ENCODE measurements at places on chromosomes 12 and 14. TPM values are rescaled to one million over a fixed set of nuclear protein-coding genes. Genes with fewer than 3 reads are reported as not detected.

The MDP1 gene
- total RNA-seq = 32.0 TPM

The HOXC4 gene
- 2.8 TPM for total RNA-seq

The P2RX2 gene
- not detected for total RNA-seq

The AICDA gene
- 0.15 TPM for total RNA-seq

The SIX6 gene
- total RNA-seq = not detected

The RNASE13 gene
- not detected for total RNA-seq

The GLS2 gene
- total RNA-seq = 0.20 TPM

The ARMH4 gene
- 0.46 TPM for total RNA-seq

The CDKN3 gene
- 62.9 TPM for total RNA-seq

The KLRC2 gene
- 2.2 TPM for total RNA-seq

The STYK1 gene
- 0.20 TPM for total RNA-seq

The FIGNL2 gene
- 0.26 TPM for total RNA-seq

The PLA2G1B gene
- total RNA-seq = not detected

The OR8S1 gene
- not detected for total RNA-seq

The TAS2R50 gene
- not detected for total RNA-seq

The GUCY2C gene
- total RNA-seq = not detected

The KRT71 gene
- total RNA-seq = not detected

The KRT3 gene
- total RNA-seq = 0.03 TPM

The HECTD4 gene
- total RNA-seq = 12.5 TPM

The PLXNC1 gene
- total RNA-seq = 0.15 TPM

The ESRRB gene
- 0.15 TPM for total RNA-seq

The APOF gene
- total RNA-seq = not detected

The LHX5 gene
- total RNA-seq = not detected

The RD3L gene
- total RNA-seq = not detected

The SLC39A9 gene
- 40.4 TPM for total RNA-seq

The NCOR2 gene
- 177 TPM for total RNA-seq

The KCNK10 gene
- total RNA-seq = not detected

The NEUROD4 gene
- total RNA-seq = not detected

Data from A549 treated with Hydrocortisone at 1 μM for 4 hours (cell line).